ENCODE measurements at places on chromosomes 11 and 22. TPM values are rescaled to one million over a fixed set of nuclear protein-coding genes. Genes with fewer than 3 reads are reported as not detected.

- peak; percentile 52 for DNase-seq
Observed at GRCh38 chr11:104333977-104334376, 170.0 kb upstream of the PDGFD start.

The SLC35E4 gene
- 5.5 TPM for total RNA-seq

DNA sequence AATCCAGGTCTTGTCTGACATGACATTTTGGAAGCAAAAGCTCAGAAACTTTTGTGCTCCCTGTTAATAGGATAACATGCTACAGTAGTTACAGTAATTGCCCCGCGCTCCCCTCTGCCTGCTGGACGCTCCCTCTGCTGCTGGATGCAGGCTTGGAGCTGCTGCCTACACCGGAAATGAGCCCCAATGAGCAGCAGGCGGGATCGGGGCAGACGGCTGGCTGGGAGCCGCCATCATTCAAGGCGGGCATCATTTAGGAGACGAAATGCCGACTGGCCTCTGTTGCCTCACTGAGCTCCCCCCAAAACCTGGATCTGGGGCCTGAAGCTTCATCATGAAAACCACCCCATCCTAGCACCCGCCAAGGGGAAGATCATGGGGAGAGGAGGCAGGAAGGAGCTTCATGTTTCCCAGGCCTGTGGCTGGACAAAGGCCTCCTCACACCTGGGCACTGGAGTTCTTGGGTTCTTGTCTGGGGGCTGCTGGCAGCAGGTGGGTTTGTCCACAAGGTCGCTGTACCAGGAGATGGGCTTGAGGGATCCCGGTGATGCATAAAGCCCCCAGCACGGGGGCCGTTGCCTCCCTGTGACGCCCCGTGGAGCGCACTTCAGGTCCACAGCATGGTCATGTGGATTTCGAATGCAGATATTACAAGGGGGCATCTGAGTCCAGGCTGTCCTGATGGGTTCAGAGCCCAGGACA, 664.3 kb downstream of the BRD1 start:
- DNase-seq = no peak

The UPB1 gene
- total RNA-seq = not detected

The MSANTD2 gene
- total RNA-seq = 6.7 TPM

The PLAAT2 gene
- not detected for total RNA-seq

The ZNF214 gene
- total RNA-seq = 1.2 TPM

DNA sequence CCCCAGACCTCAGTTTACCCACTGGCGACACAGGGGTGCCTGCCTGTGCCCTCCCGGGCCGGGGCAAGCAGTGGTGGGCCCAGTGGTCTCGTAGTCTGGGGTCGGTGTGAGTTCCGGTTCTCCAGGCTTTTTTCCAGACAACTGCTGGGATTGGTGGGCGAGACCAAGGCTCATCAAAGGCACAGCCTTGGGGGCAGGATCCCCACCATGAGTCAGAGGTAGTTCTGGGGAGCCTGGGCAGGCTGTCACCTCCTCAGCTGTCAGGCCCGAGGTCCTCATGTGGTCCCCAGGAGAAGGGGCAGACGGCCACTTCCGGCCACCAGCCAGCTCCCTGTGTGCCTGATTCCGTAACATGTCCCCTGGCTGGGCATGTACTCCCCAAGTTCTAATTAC, 827 bp upstream of the MUC2 start:
- DNase-seq = no peak

DNA sequence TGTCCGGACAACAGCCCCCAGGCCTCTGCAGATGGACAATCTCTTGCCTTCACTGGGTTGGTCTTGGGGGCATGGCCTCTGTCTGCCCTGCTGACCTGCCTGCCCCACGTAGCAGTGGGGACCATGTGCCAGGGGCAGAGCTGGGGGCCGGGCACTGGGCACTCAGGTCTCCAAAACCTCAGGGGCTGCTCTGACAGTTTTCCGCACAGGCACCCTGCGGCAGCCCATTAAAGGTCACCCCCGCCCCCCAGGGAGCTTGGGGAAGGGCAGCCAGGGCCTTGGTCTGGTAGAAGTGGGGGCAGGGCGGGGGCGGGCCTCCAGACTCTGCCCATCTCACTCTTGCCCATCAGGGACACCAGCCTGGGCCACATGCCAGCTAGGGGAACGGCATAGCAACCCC, 49.9 kb downstream of the WNT7B start:
- no peak for DNase-seq

The TPP1 gene
- total RNA-seq = 91.7 TPM

GRCh38 chr11:45037434-45038005, 86.8 kb upstream of the TP53I11 start:
- DNase-seq = no peak

The GVQW3 gene
- total RNA-seq = 1.6 TPM

The TMEM191B gene
- 5.5 TPM for total RNA-seq

DNA sequence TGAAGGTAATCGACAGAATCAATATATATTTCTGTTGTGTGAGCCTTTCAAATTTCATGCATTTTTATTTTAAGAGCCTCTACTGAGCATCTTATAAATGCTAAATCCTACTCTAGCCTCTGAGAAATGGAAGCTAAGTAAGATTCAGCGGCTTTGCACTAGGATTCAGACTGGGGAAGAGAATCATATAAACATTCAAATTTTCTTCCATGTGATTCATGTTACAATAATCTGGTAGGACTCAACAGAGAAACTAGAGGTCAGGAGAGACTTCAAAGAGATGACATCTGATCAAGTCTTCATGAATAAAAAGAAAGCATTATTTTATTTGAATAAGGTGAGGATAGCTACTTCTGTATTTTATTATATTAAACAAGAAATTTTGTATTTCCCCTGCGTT, 538.9 kb downstream of the DLG2 start:
- DNase-seq = no peak

DNA sequence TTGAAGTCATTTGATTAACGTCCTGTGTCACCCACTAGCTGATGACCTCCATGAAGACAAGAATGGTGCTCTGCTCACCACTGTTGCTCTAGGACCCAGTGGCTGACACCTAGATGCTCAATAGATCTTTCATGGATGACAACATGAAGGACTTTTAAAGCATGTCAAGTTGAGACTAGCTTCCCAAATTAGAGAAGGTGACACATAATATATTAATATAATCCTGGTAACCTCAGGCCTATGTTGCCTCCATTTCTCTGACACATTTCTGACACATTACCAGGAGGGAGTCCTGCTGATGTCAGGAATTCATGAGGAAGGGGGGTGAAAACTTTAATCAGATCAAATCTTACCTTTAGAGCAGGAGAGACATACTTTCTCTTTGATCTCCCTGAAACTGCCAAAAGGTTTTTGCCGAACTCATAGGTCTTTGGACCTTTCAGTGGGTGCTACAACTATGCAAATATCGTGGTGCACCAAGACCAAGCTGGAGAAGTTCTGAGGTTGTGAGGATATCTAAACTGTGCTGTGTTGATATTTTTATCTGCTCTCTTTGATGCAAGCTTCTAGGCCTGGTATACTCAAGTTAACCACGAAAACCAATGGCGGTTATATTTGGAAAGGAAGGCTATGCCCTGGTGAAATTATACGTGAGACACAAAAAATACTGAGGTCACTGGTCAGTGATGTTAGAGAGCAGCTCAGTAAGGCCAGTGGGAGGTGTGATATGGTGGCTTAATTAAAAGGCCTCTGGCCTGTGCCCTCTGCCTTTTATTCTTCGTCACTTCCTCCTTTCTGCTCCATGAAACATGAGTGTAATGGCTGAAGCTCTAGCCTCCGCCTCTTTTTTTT, 13.2 kb upstream of the AMPD3 start:
- DNase-seq = no peak

The TUB gene
- 10.0 TPM for total RNA-seq

DNA sequence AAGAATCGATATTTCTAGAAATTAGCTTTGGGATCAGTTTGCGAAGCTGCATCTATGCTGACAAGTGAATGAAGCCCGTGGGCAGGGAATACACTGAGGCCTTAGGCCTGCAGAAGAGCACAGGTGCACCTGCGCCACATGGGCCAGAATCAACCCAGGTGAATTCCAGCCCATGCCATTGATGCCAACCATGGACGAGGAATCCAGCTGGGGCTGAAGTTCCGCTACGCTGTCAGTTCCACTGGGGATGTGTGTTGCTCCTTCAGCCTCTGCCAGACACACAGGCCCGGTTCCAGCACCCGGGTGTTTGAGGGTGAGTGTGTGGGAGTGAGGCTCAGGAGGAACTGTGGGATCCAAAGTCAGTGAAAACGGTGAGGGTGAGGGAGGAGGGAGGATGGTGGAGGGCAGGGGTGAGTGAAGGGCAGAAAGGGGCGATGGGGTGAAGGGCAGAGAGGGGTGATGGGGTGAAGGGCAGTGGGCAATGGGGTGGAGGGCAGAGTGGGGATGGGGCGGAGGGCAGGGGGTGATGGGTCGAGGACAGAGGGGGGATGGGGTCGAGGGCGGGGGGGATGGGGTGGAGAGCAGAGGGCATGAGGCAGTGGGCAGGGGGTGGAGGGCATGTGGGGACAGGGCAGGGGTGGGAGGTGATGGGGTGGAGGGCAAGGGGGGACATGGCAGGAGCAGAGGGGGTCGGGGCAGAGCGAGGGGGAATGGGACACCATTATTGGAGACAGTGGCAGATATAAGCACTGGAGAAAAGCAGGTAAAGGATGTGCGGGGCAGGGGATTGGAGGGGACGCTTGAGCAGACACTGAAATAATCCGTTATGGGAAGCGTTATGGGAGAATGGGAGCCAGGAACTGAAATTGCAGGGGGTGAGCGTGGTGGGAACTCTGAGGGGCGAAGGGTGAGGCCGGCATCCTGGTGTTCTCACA, 931.6 kb downstream of the BRD1 start:
- no peak for DNase-seq

The PLA2G3 gene
- total RNA-seq = not detected

- DNase-seq = no peak
Observed at GRCh38 chr11:79220171-79220570, 220.7 kb downstream of the TENM4 start.

- DNase-seq = no peak
Observed at GRCh38 chr11:14345668-14346067, 13.3 kb downstream of the RRAS2 start.

The GLYATL1 gene
- not detected for total RNA-seq

The TRIM21 gene
- total RNA-seq = 14.2 TPM

The C11orf91 gene
- total RNA-seq = not detected

- no peak for DNase-seq
Observed at GRCh38 chr11:2932850-2933251, 3.6 kb upstream of the PHLDA2 start.

The CDC42EP2 gene
- 1.2 TPM for total RNA-seq

DNA sequence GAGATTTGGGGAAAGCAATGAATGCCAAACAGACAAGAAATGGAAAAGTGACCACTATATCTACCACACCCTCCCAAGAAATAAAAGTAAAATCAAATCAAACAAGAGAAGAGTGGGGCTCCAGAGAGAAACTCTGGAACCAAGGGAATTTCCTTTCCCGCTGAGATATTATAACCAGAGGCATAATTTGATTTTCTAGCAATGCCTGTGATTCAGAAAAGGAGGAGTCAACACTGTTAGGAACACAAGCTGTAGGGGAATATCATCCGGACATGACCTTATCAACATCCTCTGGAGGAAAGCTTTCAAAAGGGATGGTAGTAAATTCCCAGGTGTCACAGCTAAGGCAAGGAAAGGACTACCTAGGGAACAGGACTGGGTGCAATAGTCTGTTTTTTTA, 29.6 kb upstream of the LRRC55 start:
- DNase-seq = no peak

- DNase-seq = no peak
Observed at GRCh38 chr22:32979606-32980005, 78.6 kb downstream of the SYN3 start.

GRCh38 chr22:37036655-37037377, 14.7 kb upstream of the KCTD17 start:
- DNase-seq = no peak

- DNase-seq = peak; percentile 13
Observed at GRCh38 chr11:31656051-31656450, 146.5 kb downstream of the ELP4 start.

The APOBEC3G gene
- 9.8 TPM for total RNA-seq

- no peak for DNase-seq
Observed at GRCh38 chr11:20080032-20080685, 80.1 kb downstream of the DBX1 start.

The ZNF280A gene
- 10.6 TPM for total RNA-seq

- no peak for DNase-seq
Observed at GRCh38 chr11:14111496-14111895, 149.0 kb downstream of the SPON1 start.

GRCh38 chr11:34213366-34213765, 107.9 kb downstream of the NAT10 start:
- DNase-seq = no peak

- DNase-seq = no peak
Observed at GRCh38 chr11:120273432-120273831, 33.5 kb downstream of the POU2F3 start.

DNA sequence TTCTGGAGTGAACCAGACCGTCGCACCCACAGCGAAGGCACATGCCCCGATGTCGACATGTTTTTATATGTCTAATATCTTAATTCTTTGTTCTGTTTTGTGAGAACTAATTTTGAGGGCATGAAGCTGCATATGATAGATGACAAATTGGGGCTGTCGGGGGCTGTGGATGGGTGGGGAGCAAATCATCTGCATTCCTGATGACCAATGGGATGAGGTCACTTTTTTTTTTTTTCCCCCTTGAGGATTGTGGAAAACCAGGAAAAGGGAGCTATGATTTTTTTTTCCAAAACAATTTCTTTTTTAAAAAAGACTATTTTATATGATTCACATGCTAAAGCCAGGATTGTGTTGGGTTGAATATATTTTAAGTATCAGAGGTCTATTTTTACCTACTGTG, 49.2 kb upstream of the OR4B1 start:
- no peak for DNase-seq

DNA sequence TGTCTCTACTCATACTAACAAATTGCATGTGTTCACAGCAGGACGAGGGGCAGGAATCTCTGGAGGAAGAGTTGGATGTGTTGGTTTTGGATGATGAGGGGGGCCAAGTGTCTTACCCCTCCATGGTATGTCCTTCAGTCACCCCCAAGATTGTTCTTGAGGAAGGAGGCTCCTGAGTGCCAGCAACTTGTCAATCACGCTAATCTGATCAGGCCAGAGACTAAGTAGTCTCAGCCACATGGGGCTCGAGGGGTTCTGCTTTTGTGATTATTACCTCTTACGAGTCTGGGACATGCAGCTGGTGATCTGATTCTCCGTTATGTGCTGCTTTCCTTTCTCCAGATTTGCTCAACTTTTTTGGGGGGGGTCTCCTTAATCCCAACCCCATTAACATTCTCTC, 54.3 kb downstream of the CTNND1 start:
- no peak for DNase-seq

DNA sequence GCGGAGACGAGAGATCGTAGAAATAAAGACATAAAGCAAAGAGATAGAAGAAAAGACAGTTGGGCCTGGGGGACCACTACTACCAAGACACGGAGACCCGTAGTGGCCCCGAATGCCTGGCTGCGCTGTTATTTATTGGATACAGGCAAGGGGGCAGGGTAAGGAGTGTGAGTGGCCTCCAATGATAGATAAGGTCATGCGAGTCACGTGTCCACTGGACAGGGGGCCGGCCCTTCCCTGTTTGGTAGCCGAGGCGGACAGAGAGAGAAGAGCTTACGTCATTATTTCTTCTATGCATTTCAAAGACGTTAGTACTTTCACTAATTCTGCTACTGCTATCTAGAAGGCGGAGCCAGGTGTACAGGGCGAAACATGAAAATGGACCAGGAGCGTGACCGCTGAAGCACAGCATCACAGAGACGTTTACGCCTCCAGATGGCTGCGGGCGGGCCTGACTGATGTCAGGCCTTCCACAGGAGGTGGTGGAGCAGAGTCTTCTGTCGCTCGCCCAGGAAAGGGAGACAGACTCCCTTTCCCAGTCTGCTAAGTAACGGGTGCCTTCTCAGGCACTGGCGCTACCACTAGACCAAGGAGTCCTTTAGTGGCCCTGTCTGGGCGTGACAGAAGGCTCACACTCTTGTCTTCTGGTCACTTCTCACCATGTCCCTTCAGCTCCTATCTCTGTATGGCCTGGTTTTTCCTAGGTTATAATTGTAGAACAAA, 24.8 kb downstream of the PPP6R2 start:
- DNase-seq = no peak

The CNIH2 gene
- 0.63 TPM for total RNA-seq

Measured in SK-MEL-5 (cell line).